ENCODE measurements at places on chromosomes 3 and 15.

DNA sequence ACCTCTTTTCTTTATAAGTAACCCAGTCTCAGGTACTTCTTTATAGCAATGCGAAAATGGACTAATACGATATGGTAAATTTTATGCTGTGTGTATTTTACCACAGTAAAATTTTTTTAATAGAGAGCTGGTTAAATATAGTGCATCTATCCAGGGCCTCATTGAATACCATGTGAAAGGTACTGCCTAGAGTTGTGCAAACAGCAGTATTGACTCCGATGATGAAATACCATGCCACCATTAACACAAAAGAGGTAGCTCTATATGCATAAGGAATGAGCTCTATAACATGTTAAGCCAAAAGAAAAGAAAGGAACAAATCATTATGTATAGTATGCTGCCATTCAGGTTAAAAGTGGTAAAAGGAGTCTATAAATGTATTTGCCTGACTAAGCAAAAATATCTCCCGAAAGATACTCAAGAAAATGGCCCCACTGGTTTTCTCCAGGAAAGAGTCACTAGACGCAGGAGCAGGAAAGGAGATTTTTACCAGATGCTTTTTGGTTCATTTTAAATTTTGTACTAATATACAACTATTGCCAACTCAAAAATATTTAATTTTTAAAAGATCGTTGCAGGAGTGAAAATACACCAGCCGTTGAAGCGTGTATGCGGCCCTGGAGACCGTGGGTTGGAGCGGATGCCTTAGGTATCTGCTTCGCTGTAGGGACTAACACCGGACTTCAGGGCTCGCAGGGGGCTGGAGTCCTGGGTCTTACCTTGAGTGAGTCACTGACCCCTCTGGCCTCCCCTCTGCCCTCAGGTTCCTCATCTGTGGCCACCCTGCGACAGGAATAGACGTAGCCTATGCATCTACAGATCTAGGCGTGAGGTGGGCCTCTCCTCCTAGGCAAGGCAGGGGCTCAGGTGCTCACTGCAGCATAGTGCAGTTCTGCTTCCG, 120.1 kb downstream of the CHSY1 start:
- DNase-seq, result no peak

- DNase-seq, result no peak
Measured at GRCh38 chr15:41891226-41891625, 2.6 kb downstream of the SPTBN5 start.

- DNase-seq, result no peak
Measured at GRCh38 chr3:43870844-43871626, 180.3 kb downstream of the ABHD5 start.

DNA sequence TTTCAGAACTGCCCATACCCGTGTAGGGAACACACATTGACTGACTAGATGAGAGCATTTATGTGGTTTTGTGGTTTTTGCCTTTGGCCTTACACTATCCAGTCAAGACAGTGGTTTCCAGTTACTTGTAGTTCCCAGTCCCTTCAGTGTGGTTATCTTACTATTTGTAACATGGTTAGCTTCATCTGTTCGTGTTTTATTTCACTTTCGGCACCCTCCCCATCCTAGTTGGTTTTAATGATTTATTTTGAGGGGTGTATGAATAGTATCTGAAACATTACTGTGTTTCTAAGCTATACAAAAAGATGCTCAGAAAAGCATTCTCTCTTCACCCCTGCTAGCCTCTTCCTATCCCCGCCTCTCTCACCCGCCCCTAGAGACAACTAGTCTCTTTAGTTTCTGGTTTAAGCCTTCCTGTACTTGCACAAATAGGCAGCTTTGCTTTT, 14.1 kb downstream of the LYSMD4 start:
- no peak for DNase-seq

- DNase-seq, result peak; percentile 82
Measured at GRCh38 chr3:184540777-184541681, 20.6 kb upstream of the EPHB3 start.

- no peak for DNase-seq
Measured at GRCh38 chr3:123078101-123078500, 11.3 kb downstream of the PDIA5 start.

GRCh38 chr15:56086566-56086965, 93.2 kb upstream of the NEDD4 start:
- no peak for DNase-seq
